ENCODE measurements at places on chromosomes 1 and 21.

DNA sequence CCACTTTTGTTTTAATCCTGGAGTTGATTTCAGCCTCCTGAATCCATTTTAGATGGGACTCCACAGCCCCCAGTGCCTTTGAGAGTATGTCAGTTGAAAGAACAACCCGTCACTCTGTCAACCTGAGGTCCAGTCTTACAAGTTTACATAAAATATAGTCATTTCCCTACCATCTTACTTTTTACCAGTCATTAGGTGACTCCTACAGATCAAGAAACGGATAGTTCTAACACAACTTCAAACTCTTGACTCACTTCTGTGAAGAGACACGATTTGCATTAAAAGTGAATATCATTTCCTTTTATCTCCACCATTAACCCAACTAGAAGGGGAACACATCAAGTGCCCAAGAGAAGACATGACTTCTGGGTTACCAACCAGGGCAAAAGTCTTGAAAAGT is 147.1 kb downstream of the NTPCR start:
- DNase-seq: no peak

GRCh38 chr1:20987831-20988825 is 188.6 kb downstream of the EIF4G3 start:
- DNase-seq: no peak

DNA sequence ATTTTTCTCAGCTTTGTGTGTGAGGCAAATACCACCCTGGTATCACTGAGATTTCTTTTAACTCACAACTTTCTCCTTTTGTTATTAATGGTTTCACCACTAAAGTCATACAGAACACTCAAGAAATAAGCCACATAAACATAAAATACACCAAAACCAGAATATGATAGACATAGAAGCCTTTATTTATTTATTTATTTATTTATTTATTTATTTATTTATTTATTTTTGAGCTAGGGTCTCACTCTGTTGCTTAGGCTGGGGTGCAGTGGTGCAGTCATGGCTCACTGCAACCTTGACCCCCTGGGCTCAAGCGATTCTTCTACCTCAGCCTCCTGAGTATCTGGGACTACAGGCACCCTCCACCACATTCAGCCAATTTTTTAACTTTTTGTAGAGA is 12.5 kb downstream of the KRTAP8-1 start:
- DNase-seq: no peak

- peak; percentile 78 for DNase-seq
Observed at GRCh38 chr1:36400825-36401601, 3.3 kb upstream of the LSM10 start.

DNA sequence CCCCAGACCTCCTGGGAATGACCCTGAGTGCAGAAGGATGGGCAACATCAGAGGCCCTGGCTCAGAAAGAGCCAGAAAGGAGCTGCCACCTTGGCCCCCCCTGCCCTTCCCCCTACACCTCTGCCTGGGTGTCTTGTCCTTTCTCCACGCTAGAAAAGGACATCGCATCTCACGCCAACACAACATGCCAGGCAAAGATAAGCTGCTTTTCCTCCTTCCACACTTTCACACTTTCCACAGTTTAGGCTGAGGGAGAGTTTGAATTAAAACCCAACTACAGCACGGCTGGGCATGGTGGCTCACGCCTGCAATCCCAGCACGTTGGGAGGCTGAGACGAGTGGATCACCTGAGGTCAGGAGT is 109.5 kb downstream of the SPSB1 start:
- no peak for DNase-seq

DNA sequence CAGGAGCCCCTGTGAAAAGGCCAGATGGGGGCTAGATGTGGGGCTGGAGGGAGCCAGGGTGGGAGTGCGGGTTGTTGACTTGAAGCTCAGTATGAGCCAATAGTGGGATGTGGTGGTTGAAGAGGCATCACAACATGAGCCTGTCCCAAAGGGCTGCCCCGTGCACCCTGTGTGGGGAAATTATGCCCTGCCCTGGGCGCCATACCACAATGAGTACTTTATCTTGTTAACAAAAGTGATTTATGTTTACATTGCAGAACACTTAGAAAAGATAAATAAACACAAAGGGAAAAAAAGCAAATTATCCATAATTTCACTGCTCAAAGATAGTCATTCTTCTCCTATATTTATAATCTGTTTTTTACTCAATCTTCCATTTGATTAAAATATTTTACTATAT is 1.6 kb upstream of the NFASC start:
- no peak for DNase-seq

DNA sequence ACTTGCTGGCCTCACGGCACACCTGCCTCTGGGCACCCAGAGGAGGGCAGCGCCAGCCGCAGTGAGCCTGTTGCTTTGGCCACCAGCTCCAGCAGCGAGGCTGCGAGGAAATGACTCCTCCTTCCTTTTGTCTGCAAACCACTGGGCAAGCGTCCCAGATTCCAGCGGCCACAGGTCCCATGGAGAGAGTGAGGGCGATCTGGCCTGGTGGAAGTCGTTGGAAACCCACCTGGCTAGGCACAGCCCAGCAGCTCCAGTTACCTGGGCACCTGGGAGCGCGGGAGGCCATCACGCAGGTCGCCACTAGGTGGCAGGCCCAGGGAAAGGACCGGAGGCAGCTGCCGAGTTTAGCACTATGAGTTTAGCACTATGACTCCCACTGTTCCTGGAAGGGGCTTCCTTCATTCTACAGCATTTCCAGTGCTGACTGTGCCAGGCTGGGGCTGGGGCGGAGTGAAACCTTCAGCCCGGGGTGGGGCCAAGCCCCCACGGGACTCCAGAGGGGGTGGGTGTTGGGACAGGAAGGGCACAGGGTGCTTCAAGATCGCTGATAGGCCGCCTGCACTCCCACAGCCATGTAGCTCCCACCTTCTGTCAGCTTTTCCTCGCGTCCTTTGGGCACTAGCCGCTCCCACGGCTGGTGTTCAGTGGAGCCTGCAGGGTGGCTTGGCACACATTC is 1.1 kb upstream of the ESPN start:
- DNase-seq: peak; percentile 94

DNA sequence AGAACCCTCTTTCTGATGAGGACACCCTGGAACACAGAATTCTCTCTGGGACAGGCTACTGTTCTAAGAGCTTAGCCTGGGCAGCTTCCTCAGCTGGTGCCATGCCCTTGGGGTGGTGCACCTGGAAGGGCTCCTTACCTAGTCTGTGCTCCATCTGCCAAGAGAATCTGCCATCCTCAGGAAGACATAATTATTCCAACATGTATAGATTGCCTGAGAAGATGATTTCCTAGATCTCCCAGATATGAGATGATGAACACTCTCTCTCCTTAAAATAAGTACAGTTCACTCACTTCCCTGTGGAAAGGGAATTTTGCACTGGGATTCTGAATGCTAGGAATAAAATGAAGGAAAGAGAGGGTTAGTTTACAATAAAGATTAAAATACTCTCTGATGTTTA is 87.6 kb downstream of the NENF start:
- no peak for DNase-seq

Measured in PC-9 (cell line).